Fibroblast of skin of abdomen (primary cell): ENCODE measurements at places on chromosomes 7 and 10.

- peak; percentile 79 for DNase-seq
Observed at GRCh38 chr7:41110186-41110585, 592.7 kb downstream of the INHBA start.

GRCh38 chr10:5527332-5528200, 2.8 kb downstream of the CALML3 start:
- DNase-seq = no peak

DNA sequence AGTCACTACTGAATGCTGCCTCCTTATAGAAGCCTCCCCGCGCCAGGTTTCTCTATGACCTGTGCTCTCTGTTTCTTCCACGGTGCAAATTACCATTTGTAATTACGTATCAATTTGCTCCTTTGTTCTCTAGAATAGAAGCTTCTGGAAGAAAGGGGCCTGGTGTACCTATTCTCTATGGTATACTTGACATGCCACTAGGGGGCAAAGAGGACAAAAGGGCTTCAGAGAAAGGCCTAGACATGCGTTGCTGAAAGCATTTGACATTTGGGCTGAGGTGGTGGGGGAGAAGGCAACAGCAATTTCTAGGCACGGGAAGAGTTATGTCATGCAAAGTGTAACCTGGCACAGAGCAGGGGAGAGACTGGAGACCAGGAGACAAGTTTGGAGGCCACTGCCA, 148.7 kb downstream of the WDR11 start:
- DNase-seq = no peak

- no peak for DNase-seq
Observed at GRCh38 chr7:142868986-142869415, 14.1 kb downstream of the EPHB6 start.

DNA sequence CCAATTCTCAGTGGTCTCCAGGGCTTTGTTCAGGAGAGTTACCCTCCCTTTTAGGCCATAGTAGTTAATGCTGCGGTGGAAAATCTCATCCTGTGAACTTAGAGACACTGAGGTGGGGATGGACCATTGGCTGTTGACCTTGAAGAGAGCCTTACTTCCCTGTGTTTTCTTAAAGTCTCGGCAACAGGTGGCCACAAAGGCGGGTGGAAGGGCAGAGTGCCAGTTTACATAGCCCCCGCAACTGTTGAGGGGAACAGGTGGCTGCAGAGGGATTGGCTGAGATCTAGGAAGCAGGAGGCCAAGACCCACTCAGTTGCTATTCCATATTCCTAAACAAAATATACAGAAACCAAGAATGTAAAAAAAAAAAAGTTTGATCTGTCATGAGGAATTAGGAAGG, 160.6 kb downstream of the ST7 start:
- DNase-seq = no peak

- peak; percentile 66 for DNase-seq
Observed at GRCh38 chr7:12162415-12163113, 48.5 kb upstream of the TMEM106B start.

DNA sequence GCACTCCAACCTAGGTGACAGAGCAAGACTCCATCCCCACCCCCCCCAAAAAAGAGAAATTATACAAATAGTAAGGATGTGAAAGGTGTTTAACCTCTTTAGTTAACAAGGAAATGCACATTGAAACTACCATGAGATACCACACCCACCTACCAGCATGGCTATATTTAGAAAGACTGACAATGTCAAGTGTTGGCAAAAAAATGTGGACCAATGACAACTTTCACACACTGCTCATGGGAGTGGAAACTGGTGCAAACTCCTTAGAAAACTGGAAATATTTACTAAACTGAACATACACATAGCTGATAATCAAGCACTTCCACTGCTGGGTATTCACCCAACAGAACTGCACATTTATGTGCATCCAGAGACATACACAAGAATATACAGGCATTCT, 23.3 kb upstream of the NRF1 start:
- no peak for DNase-seq

GRCh38 chr7:55140221-55140940, 121.6 kb downstream of the EGFR start:
- peak; percentile 42 for DNase-seq

DNA sequence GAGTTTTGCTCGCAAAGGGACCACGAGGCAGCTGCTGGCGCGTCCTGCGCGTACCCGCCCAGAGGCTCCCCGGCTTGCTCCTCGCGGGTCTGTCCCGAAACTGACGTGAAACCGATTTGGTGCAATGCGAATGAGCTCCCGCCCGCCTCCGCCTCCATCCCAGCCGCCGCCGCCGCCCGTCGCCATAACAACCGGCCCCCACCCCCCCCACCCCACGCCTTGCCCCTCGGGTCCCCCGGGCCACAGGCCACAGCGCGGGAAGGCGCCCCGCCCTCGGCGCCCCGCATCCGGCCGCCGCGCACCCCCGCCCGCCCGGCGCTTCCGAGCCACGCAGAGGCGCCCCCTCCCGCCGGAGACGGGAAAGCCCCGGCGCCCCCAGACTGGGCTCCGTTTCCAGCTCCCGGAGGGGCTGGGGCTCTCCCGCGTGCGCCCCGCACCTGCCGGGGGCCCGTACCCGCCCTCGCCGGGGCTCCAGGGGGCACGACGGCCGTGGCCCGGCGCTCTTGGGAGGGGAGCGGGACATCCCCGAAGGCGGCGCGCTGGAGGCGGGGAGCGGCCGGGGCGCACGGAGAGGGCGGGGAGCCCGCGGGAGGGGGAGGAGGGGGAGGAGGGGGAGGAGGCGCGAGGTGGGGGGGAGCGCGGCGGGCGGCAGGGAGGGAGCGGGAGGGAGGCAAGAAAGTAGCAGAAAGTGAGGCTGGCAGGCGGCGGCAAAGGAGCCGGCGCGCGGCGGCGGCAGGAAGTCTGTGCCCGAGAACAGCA, at the start of gene CAMK1D:
Gene CAMK1D, plus strand, starts transcription at position 678 of the 759 bp plus-strand sequence.
- peak; percentile 72 for DNase-seq

DNA sequence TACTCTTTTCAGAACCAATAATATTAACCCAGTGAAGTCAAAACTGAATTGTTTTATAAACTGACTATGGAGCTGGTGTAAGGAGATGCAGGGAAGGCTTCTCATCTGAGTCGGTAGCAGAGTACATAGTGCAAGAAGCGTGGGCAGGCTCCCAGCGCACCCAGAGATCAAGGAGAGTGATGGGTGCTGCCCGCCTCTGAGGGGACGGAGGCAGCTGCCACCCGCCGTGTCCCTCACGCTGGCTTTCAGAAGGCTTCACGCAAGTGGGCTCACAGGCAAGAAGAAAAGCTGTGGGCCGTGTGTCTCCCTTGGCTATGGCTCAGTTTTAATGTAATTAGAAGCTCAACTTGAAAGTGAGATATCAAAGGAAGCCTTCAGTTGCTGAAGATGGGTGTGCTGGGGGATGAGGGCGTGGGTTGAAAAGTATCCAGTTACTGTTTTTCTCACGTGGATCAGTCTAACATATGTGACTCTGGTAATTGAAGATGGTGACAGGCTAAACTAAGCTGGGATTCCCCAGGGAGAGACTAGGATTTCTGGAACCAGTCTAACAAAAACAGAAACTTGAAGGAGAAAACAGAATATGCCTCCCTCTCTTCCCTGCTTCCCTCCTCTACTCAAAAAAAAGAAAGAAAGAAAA, 159.9 kb downstream of the MGMT start:
- DNase-seq = no peak

DNA sequence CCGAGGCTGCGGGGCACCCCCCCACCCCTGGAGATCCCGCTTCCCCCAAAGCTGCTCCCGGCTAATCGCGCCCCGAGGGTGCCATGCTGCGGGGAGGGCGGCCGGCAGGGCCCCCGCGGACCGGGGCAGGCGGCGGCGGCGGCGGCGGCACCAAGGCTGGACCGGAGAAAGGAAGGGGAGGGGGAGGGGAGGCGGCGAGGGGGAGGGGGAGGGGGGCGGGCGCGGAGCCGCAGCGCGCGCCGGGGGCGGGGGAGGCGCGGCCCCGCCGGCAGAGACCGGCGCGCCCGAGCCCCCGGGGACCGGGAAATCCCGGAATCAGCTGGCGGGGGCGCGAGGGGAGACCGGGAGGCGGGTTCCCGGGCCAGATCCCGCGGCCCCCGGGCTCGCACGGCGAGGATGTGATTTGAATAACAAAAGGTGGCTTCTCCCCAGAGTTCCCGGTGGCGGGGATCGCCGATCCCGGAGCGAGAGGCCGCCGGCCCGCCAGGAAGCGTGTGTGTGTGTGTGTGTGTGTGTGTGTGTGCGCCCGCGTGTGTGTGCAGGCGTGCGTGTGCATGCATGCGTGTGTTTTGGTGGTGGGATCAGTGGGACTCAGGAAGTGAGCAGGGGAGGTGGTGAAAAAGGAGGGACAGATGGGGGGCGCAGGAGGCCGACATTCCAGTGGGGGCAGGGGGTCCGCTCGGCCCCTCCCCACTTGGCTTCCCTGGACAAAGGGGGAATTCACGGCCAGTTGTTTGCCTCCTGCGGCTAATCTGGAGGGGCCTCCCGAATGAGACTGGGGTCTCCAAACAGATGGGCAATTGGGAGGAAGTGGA, 99.5 kb downstream of the HIP1 start:
- peak; percentile 59 for DNase-seq

- DNase-seq = no peak
Observed at GRCh38 chr10:80544316-80544953, 6.7 kb downstream of the SH2D4B start.

GRCh38 chr10:85900061-85900460, 466.5 kb downstream of the GRID1 start:
- DNase-seq = no peak

DNA sequence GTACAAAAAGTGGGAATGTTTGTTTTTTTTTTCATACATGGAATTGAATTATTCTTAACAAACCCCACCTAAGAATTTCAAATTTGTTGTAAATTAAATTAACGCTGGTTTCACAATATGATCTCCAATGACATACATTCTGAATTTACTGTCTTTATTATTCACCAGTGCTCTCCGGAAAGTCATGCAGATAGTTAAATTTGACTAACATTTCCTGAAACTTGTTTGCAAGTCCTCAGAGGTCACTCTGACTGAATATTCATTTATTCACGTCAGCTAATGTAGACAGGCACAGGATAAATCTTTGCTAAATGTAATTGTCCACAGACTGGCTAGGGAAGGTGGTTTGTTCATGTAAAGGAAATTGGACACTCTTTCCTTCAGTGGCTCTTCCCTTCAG, 730.4 kb downstream of the PHTF2 start:
- DNase-seq = no peak

- no peak for DNase-seq
Observed at GRCh38 chr10:65032867-65033769, 1511.9 kb downstream of the REEP3 start.

- no peak for DNase-seq
Observed at GRCh38 chr7:11833431-11833830, 1.4 kb upstream of the THSD7A start.

- DNase-seq = peak; percentile 41
Observed at GRCh38 chr7:37833107-37833817, 15.1 kb upstream of the NME8 start.

DNA sequence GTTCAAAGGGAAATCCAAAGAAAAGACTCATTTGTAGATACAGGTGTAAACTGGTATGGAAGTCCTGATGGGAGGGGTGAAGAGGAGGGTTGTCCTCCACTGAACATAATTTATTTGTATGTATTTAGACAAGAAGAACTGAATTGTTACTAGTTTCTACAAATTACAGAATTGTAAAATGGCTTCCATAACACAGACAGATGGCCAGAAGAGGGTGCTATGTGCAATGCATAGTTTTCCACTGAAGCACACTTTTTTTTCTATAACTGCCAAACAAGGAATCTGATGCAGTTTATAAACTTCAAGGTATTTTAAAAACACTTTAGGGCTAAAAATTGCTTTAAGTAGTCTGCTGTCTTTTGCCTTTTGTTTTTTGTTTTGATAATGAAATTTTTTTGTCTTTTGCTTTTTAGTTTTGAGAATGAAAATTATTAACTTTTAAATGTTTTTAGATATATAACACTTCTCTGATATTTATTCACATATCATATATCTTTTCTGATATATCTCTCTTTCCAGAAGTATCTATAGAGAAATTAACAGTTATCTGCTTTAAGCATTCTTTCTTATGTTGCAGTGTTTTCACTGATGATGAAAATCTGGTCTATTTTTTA, 58.5 kb downstream of the PHYHIPL start:
- DNase-seq = peak; percentile 45

DNA sequence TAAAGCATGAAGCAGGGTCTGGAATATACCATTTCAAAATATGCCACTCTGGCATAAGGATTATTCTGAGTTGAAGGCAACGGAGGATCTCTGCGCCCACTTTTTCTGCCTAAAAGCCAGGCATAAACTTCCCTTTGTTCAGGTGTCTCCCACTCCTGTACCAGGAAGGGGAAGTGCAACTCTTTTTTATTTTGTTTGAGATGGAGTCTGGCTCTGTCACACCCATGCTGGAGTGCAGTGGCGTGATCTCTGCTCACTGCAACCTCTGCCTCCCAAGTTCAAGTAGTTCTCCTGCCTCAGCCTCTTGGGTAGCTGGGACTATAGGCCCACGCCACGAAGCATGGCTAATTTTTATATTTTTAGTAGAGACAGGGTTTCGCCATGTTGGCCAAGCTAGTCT, 18.2 kb downstream of the SVIL start:
- DNase-seq = no peak

GRCh38 chr7:92306153-92306552, 60.4 kb downstream of the ANKIB1 start:
- DNase-seq = no peak

DNA sequence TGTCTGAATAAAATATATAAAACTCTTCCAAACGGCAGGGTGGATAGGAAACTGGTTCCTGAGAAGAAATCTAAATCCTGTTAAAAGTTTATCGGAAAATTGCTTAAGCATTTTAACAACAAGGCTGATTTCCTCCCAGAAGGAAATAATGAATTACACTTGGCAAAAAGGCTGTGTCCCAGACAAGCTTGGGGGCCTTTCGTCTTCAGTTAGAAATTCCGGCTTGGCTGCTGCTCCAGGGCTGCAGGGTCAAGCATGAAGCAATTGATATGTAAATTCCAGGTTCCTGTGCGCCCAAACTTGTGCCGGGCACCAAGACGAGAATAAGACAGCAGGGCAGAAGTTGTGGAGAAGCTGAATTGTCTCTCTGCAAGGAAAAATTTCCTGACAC, 38.0 kb upstream of the LBX1 start:
- no peak for DNase-seq

- DNase-seq = peak; percentile 53
Observed at GRCh38 chr10:44046605-44047004, 338.3 kb downstream of the CXCL12 start.

DNA sequence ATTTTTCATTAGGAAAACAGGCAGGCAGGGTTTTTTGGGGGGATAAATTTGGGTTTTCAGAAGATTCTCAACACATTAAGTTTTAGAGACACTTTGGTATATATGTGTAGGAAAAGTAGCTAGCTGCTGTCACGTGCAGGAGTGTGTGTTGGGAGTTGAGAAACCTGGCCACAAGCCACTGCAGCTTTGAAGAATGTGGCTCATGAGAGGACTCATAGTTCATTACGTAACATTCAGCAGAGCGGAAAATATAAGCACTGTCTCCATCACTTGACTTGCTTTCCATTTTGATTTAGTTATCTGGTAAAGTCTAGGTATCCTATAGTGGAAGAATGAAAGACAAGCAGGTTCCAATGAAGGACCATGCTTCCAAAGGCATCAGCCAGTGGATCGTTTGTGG, 31.2 kb downstream of the SMNDC1 start:
- DNase-seq = peak; percentile 85
